NCI-H2029 treated with DMSO at 0.1 percent for 48 hours (cell line): ENCODE measurements at places on chromosomes 2 and 18.

DNA sequence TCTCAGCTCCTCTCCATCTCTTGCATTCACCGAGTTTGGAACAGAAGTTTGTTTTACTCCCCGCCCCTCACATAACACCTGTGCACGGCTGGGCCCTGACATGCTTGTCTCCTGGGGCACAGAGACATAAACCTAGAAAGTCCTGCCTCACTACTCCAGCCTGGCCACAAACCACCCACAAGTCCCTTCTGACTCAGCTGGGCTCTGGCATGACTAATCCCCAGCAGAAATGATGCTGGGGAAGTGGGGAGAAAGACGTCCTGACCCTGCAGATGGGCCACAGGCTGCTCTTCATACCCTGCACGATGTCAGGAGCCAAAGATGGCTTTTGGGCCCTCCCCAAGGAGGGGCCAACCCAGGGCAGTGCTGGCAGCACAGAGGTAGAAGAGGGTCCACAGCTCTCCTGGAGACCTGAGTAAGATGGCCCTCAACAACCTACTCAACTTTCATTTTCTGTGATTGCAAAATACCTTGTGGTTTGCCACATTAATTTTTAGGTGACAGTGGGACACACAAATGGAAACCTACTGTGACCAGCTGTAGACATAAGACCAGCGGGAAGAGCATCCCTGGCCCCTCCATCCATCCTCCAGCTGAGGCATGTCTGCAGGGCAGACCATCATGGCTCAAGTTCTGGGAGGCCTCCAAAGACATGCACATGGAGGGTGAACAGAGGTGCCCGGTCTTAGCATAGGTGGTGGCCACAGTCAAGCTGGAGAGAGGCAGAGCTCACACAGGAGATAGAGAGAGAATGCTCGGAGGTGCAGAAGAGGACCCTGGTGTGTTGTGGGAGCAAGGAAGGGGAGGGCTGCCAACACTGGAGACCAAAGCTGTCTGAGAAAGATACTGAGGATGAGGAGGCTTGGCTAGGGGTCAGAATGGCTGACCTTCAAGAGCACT, 40.0 kb downstream of the DNMT3A start:
- DNase-seq, result no peak

GRCh38 chr18:76480913-76481312, 14.1 kb downstream of the ZNF516 start:
- no peak for DNase-seq

GRCh38 chr2:216765761-216766262, 70.5 kb upstream of the IGFBP5 start:
- DNase-seq, result no peak

- DNase-seq, result no peak
Observed at GRCh38 chr2:150234787-150235446, 252.6 kb downstream of the RND3 start.

DNA sequence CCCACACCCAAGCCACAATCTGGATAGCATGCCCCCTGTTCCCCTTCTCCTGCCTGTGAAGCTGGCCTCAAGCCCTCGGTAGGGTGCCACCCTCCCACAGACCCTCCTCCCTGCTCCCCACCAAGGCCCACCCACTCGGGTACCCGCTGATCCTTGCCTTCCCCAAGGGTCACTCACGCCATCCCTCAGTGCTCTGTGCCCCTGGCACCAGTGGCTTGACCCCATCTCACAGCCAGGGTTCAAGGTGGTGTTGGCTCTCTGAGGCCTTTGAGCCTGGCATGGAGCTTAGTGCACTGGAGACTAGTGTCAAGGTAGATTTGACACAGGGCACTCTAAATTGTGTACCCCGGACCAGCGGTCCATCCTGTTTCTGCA, 11.9 kb downstream of the ADRA2B start:
- no peak for DNase-seq

GRCh38 chr2:191299866-191300265, 54.7 kb downstream of the MYO1B start:
- DNase-seq, result no peak

DNA sequence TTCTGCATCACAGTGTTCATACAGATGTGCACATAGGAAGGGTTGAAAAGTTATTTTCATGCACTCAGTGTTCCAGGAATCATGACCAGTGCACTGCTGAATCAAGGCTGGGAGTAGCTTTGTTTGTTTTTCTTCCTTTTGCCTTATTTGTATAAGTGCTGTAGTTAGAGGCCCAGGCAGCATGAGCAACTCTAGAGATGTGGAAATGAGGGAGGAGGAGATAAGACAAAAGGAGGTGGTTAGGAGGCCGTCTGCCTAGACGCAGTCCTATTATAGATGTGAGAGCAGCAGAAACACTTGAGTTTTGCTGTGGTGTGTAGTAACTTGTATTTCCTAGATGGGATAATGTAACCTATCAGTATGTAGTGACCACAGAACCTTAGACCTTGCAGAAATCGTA, 264.3 kb upstream of the RASGRP3 start:
- DNase-seq, result no peak

DNA sequence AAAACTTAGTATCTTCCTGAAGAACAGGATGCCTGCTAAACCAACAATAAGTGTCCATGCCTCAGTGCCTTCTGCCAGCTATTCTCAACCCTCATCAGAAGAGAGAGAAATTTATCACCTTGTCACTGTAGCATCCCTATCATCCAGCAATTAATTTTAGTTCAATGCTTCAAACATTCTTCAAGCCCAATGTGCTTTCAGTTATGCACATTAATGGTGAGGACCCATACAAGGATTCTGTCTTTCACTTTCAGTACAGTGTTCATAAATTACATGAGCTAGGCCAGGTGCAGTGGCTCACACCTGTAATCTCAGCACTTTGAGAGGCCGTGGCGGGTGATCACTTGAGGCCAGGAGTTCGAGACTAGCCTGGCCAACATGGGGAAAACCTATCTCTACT, 47.0 kb upstream of the MSH6 start:
- no peak for DNase-seq

DNA sequence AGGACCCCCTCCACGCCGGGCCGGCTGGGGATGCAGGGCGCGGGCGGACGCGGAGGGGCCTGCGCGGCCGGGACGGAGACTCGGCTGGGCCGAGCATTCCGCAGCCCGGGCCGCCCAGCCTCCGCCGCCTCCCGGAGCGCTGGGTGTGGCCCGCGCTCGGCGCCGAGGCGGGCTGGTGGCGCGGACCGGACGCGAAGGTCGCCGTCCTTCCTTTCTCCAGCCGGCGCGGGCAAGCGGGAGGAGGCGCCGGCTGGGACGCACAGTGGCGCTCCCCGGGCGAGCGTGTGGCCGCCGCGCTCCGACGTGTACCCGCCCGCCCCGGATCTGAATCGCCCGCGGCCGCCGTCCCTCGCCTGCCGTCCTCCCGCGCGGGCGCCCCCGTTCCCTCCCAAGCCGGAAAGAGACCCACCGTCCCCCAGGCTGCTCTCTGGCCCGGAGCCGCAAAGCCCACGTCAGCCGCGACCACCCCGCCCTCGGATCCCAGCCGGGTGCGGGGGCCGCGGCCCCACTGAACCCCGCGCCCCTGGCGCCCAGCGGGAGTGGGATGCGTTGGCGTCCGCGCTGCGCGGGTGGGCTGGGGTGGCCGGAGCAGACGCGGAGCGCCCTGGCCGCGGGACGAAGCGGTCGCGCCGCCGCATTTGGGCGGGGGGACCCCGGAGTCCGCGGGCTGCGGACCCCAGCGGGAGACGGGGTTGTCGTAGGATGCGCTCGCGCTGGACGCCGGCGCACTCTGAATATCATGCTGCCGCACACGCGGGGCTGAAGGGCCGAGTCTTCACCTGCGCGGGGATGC, 634 bp downstream of the SPATS2L start:
- no peak for DNase-seq

DNA sequence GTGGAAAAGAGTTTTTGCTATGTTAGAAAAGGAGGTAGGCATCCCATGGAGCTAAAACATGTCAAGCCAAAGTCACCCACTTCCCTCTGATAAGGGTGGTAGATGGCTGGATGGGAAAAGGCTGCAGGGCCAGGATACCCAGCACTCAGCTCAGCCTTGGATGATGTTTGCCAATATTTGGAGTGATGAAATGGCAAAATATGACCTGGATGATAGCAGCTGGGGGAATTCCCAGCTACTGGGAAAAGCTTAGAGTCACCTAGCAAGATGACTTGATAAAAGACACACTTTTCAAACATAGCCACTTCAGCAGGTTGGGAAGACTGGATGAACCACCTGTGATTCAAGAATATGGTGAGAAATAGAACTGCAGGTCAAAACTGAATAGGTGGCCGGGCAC, 10.1 kb downstream of the RFX8 start:
- DNase-seq, result no peak

DNA sequence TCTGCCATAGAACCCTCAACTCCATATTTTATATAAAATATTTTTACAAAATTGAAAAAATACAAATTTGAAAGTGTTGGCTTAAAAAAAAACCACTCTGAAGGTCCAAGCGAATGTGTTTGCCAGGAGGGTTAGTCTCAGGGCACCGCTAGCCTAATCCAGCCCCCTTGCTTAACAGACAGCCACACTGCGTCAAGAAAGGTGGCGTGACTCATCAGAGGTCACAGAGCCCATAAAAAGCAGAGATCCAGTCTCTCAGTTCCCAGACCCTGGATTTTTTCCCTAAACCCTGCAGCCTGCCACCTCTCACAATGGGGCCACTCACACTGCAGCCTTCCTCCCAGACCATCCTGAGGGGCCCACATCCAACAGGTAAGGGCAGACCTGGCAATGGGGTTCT, 3.9 kb upstream of the TNS1 start:
- no peak for DNase-seq

DNA sequence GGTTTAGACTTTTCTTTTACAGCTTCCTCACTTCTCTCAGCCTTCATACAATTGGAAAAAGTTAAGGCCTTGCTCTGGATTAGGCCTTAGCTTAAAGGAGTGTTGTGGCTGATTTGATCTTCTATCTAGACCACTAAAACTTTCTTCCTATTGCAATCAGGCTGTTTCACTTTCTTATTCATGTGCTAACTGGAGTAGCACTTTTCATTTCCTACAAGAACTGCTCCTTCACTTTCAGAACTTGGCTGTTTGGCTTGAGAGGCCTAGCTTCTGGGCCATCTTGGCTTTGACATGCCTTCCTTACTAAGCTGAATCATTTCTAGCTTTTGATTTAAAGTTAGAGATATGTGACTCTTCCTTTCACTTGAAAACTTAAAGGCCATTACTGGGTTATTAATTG, 114.3 kb downstream of the ARHGEF4 start:
- DNase-seq, result no peak
